Amniotic epithelial cell (primary cell): ENCODE measurements at places on chromosomes 11 and 22.

- DNase-seq: no peak
Observed at GRCh38 chr11:111502611-111503010, 9.6 kb downstream of the BTG4 start.

DNA sequence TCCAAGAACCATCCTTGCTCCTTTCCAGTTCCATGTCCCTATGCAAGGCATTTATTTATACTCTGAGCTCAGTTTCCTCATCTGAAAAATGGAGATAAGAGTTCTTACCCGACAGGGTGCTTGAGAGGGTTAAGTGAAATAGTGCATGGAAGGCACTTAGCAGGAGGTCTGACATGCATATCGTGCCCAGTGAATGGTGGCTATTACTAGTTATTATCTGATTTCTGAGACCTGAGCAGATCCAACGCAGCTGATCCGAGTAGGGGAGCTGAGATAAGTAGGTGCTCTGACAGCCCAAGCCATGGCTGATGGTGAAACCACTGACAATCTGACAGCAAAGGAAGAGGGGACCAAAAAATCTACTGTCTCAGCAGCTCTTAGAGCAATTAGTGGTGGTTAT, 24.9 kb downstream of the NAV2 start:
- DNase-seq: no peak

- no peak for DNase-seq
Observed at GRCh38 chr11:45037434-45038005, 86.8 kb upstream of the TP53I11 start.

DNA sequence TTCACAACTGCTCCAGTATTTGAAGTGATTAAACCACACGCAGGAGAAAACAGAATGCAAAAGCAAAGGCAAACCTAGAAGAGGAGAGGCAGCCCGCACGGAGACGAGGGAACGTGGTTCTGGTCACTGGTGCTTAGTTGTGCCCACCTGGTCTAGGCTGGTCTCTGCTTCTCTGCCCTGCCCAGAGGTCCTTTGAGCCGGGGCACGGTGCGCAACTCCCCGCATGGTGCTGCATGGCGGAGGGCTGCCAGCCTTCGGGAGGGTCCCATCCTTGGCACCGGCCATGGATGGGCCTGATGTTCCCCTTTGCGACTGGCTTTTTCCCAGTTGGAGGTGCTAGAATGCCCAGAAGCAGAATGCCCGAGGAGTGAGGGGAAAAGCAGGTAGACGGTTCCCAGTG, 46.1 kb downstream of the KCNC1 start:
- no peak for DNase-seq

DNA sequence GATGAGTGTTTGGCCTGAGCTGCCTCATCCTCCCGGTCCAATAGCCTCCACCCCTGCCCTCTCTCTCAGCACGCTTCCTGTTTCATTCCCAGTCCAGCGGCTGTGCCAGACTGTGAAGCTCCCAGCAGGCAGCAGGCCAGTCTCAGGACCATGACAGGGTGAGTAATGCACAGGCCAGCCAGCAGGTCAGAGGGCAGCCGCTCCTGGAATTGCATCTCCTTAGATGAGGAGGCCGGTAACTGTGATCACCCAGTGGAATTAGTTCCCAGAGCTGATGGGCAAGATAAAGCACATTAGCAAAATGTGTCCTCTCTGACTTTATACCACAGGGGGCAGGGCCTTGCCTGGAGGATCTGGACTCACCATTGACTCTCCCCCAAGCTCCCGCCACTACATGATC, 251.2 kb downstream of the ETS1 start:
- peak; percentile 81 for DNase-seq

DNA sequence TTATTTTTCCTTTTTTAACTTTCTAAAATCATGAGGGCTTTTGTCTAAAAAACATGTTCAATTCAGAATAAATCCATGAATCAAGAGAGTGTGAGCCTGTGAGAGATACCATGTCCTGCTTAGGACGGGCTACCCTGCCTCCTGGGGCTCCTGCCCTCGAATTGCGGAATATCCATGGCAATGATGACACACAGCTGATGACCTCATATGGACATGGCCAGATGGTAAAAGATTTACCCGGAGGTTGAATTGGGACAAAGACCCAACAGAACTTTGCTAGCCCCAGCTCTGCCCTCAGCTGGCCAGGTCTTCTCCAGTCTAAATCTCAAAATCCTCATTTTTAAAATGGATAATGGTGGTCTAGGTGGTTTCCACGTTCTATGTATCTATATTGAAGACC, 538.1 kb upstream of the API5 start:
- no peak for DNase-seq

DNA sequence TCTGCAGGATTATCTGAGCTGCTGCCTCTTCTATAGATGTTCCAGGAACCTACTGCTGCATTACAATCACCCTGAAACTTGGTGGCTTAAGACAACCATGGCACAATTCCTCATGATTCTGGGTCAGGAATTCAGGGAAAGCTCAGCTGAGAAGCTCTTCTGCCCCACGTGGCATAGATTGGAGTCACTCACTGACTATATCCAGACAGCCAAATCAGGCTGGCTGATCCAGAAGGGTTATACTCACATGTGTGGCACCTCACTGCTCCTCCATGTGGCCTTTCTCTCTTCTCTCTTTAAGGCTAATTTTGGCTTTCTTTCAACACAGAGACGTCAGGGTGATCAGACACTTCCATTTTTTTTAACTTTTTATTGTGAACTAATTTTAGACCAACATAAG, 125.5 kb downstream of the BBOX1 start:
- no peak for DNase-seq

DNA sequence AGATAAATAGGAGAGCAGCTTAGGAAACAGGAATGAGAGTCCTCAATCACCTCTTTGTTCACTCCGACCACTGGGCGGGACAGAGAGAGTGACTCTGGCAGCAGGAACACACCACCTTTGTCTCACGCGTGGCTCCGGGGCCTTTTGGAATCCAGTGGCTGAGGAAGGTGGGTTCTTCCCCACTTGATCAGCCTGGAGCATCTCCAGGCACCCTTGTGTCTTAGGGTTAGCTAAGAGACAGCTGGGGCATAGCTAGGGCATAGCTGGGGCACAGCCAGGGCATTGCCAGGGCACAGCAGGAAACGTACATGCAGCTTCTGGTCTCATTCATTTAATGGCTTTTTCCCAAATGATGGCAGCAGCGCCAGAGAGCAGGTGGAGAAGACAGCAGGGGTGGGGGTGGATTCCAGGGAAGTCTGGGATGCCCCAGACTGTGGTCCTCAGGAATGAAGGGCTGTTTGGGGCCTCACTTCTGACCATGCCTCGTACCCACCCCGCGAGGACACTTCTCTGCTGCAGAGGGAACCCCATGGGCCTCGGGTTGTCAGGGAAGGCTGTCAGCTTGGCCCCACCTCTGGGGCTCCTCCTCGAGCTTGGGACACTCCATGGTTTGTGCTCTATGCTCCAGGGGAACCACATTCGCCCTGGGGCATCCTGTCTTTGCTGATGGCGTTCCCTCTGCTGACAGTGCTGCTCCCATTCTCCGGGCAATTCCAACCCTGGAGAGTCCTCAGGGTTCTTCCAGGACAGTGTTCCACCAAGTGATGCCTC, 30.4 kb upstream of the SHANK2 start:
- no peak for DNase-seq

- no peak for DNase-seq
Observed at GRCh38 chr11:62137276-62137861, 13.6 kb downstream of the INCENP start.
